ENCODE measurements at places on chromosomes 16 and 17. TPM values are rescaled to one million over a fixed set of nuclear protein-coding genes. Genes with fewer than 3 reads are reported as not detected.

TBC1D3G gene
- total RNA-seq, result not detected

KCNH4 gene
- total RNA-seq, result not detected

MRPL27 gene
- total RNA-seq, result 60.3 TPM

MMP28 gene
- total RNA-seq, result 0.37 TPM

CPNE7 gene
- 29.9 TPM for total RNA-seq

WSCD1 gene
- total RNA-seq, result not detected

TP53TG3F gene
- not detected for total RNA-seq

NPIPA2 gene
- total RNA-seq, result 0.73 TPM

All from subcutaneous preadipocyte (primary cell).